B cell (primary cell): ENCODE measurements at places on chromosomes 2 and 18. TPM values are rescaled to one million over a fixed set of nuclear protein-coding genes. Genes with fewer than 3 reads are reported as not detected.

CCDC68 gene
- total RNA-seq = 0.32 and 0.34 TPM in 2 replicates

GRCh38 chr2:40120026-40120425, 331.9 kb downstream of the SLC8A1 start:
- DNase-seq = no peak

- DNase-seq = no peak
Observed at GRCh38 chr2:20091305-20091991, 40.0 kb upstream of the LAPTM4A start.

DNA sequence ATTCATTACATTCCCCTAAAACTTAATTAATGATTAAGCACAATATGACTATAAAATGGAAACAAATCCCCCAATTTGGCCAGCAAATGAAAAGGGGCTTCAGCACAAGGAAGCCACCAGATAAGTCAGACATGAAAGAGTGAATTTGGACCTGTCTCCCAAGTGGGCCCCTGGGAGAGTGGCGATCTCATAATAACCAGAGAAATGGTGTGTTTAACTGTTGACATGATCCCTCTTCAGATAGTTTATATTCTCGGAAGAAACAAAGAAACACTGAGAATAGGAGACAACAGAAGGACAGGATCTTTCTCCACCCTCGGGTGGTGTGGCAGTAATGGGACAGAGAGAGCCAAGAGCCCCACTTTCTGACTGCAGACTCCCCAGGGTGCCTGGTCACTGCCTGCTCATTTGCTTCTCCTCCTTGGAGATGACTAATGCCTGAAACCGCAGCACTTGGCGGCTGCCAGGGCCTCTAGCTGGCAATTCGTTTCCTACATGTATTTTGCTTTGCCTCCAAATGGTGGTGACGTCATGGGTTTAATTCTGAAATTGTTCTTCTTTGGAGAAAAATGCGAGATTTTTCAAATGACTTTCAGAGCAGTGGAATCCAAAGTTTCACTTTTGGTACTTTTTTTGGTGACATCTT, 46.4 kb upstream of the SPP2 start:
- no peak for DNase-seq
